ENCODE measurements at places on chromosomes 7 and 10.

GRCh38 chr10:6711881-6712280 is 131.8 kb upstream of the PRKCQ start:
- DNase-seq = no peak

- DNase-seq = no peak
Observed at GRCh38 chr10:91944880-91945630, 21.5 kb downstream of the BTAF1 start.

DNA sequence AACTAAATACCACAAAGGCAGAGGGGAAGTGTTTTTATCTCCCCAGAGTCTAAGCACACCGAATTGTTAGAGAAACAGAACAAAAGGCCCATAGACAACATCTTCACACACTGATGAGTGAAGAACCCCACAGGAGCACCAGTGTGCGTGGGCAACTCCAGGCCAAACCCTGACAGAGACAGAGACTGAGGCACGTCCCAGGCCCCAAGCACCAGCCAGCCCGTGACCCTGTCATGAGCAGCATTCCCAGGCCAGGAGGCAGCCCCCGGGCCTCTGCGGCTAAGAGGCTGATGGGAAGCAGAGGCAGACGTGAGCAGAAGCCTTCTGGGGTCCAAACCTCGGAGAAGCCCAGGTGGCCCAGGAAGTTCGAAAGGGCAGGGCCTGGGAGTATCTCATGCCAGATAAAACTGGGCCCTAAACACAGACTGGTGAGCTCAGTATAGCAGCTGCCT is 184.4 kb downstream of the TCERG1L start:
- DNase-seq = no peak

GRCh38 chr7:150756858-150757257 is 19.6 kb downstream of the GIMAP5 start:
- DNase-seq = no peak

DNA sequence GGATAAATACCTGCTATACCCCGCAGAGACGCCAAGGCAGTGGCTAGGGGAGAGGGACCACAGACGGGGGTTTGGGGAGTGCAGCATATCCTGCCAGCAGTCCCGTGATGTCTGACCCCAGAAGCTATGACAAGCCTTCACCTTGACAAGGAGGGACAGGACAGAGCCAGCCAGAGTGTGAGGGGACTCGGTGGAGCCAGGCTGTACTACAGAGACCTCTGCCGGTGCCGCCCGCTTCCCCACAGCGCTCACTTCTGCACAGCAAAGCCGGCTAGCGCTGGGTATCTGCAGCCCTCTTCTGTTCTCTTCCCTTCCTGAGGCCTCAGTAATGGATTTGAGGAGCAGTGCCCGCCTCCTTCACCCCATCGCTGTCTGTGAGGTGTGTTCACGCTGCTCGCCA is 47.0 kb upstream of the PFKP start:
- DNase-seq = no peak

GRCh38 chr10:122056431-122057094 is 67.6 kb downstream of the TACC2 start:
- no peak for DNase-seq

GRCh38 chr10:96517284-96517683 is 3.6 kb upstream of the TLL2 start:
- no peak for DNase-seq

DNA sequence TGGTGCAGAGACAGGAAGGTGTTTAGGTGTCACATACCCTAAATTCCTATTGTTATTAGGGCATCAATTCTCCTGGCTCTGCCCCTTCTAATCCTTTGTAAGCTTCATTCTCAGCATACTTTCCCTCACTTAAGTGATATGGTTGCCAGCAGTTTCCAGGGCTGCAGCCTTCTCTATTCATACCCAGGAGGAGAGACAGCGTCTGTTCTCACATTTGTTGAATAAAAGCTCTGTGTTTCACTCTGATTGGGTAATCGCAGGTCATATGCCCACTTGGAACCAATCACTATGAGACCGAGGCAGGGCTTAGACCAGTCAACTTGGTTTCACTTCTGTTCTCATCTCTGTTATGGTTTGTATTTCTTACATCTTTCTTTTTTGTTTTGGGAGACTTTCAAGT is 109.6 kb upstream of the MTPN start:
- peak; percentile 88 for DNase-seq

GRCh38 chr7:141649865-141650634 is 51.9 kb downstream of the DENND11 start:
- peak; percentile 79 for DNase-seq

Data from hepatic stellate cell (primary cell).